Fibroblast of lung (primary cell): ENCODE measurements at places on chromosomes 5 and 9.

DNA sequence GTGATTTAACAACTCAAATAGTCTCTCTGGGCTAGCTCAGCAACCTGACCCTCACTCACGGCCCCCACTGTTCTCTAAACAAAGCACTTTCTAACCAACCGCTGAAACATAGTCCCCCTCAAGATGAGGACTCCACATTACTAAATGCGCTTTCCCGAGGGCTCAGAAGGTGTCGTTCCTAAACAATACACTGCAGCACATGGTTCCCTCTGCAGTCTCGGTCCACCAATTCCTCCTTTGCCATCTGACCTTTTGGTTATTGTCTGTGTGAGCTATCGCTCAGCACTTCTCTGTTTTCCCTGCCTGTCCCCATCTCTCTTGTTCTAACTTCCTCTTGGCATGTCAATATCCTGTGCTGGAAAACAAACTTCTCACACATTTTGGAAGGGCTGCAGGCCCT is 7.2 kb downstream of the EPB41L4A start:
- DNase-seq = no peak

GRCh38 chr5:54259090-54259489 is 51.3 kb downstream of the ARL15 start:
- DNase-seq = peak; percentile 23

GRCh38 chr9:95740217-95741004 is 135.1 kb upstream of the ERCC6L2 start:
- DNase-seq = no peak

GRCh38 chr5:32646061-32646969 is 61.0 kb downstream of the SUB1 start:
- no peak for DNase-seq

DNA sequence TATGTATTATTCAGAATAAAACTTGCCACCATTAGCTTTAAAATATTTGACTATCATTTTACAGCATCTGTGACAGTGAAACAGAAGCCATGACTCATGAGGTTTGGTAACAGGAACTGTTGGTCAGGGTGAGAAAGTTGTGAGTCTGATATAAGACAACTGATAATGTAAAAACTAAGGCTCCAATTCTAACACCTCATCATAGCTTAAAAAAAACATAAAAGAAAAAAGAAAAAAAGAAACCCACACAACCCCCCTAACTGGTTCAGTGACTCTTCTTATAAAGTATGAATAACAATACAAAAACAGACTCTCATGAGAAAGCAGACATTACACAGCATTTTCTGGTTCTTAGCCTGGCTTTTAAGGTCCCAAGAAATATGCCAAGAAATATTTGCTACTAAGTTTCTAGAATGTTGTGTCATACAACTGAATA is 85.8 kb downstream of the MRPS27 start:
- DNase-seq = peak; percentile 89

GRCh38 chr5:68046445-68046844 is 169.1 kb upstream of the PIK3R1 start:
- DNase-seq = peak; percentile 98
